Endodermal cell (in vitro differentiated cells): ENCODE measurements at places on chromosomes 1 and 21. TPM values are rescaled to one million over a fixed set of nuclear protein-coding genes. Genes with fewer than 3 reads are reported as not detected.

Gene PAFAH2
- 11.6 and 13.4 TPM in 2 replicates for total RNA-seq

Gene SPRR2E
- not detected in 2 replicates for total RNA-seq

Gene CELA3A
- total RNA-seq = not detected in 3 replicates

Gene NHLH1
- total RNA-seq = 0.31 TPM in 1 of 3 replicates, not detected in the others

Gene CLCA4
- not detected in 3 replicates for total RNA-seq

Gene LCE2A
- total RNA-seq = not detected in 3 replicates

Gene AIM2
- total RNA-seq = 2.0 and 2.6 TPM in 2 replicates

Gene TMEM240
- 6.4 to 9.0 TPM (median 7.8 TPM) in 3 replicates for total RNA-seq

DNA sequence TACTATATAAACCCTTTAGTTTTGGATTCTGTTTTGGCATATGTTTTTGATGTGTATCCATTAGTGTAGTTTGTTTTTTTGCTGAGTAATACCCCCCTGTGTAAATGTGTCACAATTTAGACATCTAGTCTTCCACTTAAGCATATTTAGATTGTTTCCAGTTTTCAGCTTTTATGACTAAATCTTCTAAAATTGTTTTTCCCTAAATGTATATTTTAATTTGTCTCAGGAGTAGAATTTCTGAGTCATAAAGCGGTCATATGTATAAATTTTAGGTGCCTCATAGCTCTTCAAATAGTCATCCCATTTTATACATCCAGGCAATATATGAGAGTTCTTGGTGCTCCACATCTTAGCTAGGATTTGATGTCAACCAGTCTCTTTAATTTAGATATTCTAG is 1348.0 kb downstream of the MRPL39 start:
- H3K27me3 ChIP-seq = no peaks in the 10 kb centered on the region
- no peak overlapping the region for H3K27ac ChIP-seq
- no peak overlapping the region for H3K4me3 ChIP-seq
- H3K36me3 ChIP-seq = no peaks in the 10 kb centered on the region
- H3K4me1 ChIP-seq = no peaks in the 10 kb centered on the region

DNA sequence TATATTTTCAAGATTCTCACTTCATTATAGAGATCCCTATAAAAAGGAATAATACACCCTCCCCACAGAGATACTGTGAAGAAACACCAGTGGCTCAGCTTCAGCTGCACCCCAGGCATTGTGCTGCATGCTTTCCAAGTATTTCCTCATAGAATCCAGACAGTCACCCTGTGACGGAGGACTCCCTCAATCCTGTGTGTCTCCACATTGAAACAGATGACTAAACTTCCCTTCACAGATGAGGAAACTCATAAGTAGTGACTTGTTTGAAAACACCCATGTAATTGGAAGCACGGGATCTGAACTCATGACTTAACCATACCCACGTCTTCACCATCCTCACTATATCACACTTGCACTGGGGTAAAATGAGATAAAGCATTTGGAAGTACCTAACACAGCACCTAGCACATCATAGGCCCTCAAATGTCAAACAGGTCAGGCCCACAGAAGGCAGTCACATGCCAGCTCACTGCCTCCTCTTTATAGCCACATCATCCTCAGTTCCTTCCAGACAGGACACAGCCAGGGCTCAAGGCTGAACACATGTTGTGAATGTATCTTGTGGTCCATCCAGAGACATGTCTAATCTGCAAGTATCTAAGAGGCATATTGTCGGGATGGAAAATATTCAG is 55.2 kb downstream of the GPR161 start:
- peaks cover 65% of the 10 kb centered on the region for H3K36me3 ChIP-seq
- no peak overlapping the region for H3K4me3 ChIP-seq
- H3K4me1 ChIP-seq = no peaks in the 10 kb centered on the region
- no peak overlapping the region for H3K27ac ChIP-seq
- DNase-seq = no peak

DNA sequence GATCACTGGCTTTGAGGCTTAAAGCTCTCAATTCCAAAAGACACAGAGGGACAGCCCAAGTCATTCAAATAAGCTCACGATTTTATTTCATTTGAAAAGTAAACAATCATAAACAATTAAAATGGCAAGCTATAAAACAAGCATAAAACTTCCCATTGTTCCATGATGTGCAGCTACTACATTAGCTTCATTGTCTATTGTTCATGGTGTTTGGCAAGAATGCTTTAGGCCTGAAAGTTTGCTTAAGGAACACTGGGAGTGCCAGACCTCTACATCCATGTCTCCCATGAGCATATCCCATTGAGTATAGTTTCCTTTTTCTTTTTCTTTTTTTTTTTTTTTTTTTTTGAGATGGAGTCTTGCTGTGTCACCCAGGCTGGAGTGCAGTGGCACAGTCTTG is 286.1 kb upstream of the ESRRG start:
- H3K27me3 ChIP-seq = no peaks in the 10 kb centered on the region
- H3K4me1 ChIP-seq = no peaks in the 10 kb centered on the region
- no peak overlapping the region for H3K27ac ChIP-seq
- no peaks in the 10 kb centered on the region for H3K36me3 ChIP-seq
- DNase-seq = no peak

DNA sequence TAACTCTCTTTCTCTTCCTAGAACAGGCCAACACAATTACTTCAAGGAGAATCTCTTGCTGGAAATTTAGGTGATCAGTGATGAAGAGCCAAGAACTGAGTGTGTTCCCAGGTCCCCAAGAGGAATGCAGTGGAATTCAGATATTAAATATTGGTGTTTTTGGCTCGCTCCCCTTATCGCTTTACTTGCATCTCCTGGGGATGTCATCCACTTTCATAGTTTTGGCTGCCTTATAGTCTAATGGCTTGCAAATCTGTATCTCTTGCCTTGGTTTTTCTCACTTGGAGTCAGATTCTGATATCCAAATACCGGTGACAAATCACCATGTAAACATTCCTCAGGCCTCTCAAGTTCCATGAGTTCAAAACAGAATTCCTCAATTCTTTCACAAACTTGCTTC is 151.0 kb upstream of the C1orf87 start:
- no peak overlapping the region for H3K27ac ChIP-seq
- no peak overlapping the region for H3K4me3 ChIP-seq
- H3K4me1 ChIP-seq = no peaks in the 10 kb centered on the region
- no peak for DNase-seq

DNA sequence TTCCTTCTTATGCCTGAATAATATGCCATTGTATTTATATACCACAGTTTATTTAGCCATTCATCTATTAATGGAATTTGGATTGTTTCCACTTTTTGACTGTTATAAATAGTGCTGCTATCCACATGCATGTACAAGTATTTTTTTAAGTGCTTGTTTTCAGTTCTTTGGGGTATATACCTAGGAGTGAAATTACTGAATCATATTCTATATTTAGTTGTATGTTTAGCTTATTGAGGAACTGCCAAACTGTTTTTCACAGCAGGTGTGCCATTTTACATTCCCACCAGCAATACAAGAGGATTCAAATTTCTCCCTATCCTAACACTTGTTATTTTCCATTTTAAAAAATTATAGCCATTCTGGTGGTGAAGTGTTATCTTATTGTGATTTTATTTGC is 7.6 kb upstream of the HJV start:
- no peak for DNase-seq
- H3K36me3 ChIP-seq = no peaks in the 10 kb centered on the region
- no peak overlapping the region for H3K27ac ChIP-seq
- no peak overlapping the region for H3K4me3 ChIP-seq
- H3K4me1 ChIP-seq = no peaks in the 10 kb centered on the region

- DNase-seq = no peak
- H3K36me3 ChIP-seq = no peaks in the 10 kb centered on the region
- H3K27me3 ChIP-seq = no peaks in the 10 kb centered on the region
Measured at GRCh38 chr21:45698493-45699184, 55.1 kb downstream of the PCBP3 start.

DNA sequence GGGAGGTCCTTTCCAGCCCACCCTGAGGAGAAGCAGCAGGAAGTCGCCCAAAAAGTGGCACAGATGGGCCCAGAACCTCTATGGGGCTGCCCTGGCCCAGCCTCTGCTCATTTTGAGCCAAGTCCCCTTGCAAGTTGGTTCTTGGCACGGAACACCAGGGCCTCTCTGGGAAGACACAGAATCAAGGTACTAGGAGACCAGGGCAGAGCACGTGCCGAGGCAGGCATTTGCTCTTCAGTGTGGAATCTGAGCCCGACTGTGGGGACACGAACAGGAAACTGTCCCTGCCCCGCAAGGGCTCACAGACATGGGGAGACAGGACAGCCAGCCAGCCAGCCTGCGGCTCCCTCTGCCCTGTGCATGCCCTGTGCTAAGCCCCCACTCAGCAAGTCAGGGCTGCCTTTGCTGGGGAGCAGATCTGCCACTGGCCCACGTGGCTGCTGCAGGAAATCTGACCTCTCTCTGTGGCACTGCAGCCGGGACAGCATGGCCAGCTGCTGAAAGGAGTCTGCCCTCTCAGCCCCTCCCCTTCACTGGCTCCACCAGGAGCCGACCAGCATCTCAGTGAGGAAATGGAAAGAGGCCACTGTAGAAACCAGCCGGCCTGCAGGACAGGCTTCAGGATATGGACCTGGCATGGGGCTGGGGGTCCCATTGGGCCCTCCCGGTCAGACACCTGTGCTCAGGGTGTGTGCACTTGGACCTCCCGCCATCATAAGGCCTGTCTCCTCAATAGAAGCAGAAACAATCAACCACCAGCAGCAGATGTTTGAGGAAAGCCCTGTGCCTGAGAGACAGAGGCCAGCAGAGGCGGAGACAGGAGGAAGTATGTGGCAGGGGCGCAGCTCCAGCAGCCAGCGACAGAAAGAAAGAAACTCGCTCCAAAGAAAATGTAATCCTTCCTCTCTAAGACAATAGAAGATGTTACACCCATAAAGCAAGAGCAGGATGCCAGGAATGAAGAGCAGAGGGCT is 3.7 kb downstream of the ARHGEF16 start:
- H3K4me1 ChIP-seq = peaks cover 13% of the 10 kb centered on the region
- H3K27ac ChIP-seq = no peak overlapping the region
- no peak for DNase-seq
- no peak overlapping the region for H3K4me3 ChIP-seq
- H3K36me3 ChIP-seq = peaks cover 22% of the 10 kb centered on the region
- no peaks in the 10 kb centered on the region for H3K27me3 ChIP-seq

- DNase-seq = peak; percentile 86
- H3K36me3 ChIP-seq = peaks cover 59% of the 10 kb centered on the region
- no peaks in the 10 kb centered on the region for H3K27me3 ChIP-seq
- H3K4me3 ChIP-seq = peak overlapping the region; percentile 56
Measured at GRCh38 chr1:173853074-173853473, 14.7 kb downstream of the GAS5 start.

DNA sequence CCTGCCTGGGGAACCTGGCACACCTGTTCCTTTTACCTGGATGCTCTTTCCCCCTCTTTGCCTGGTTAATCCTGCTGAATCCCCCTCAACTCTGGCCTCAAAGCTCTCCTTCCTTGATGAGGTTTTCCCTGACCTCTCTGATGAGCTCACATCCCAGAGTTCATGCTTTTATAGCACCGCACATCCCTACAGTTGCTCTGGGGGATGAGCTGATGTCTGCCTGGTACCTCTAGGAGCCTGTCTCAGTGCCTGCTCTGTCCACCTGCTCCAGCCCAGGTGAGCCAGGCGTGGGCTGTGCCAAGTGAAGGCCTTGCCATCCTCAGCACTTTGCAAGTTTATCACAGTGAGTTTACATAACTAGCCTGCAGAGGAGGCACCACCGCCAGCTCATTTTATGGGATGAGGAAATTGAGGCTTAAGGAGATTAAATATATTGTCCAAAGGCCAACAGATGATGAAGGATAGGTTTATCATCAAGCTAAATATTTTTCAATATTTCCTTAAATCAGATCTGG is 58.6 kb upstream of the TMPRSS2 start:
- no peak overlapping the region for H3K27ac ChIP-seq
- no peaks in the 10 kb centered on the region for H3K36me3 ChIP-seq
- no peak overlapping the region for H3K4me3 ChIP-seq
- no peak for DNase-seq
- H3K4me1 ChIP-seq = no peaks in the 10 kb centered on the region

DNA sequence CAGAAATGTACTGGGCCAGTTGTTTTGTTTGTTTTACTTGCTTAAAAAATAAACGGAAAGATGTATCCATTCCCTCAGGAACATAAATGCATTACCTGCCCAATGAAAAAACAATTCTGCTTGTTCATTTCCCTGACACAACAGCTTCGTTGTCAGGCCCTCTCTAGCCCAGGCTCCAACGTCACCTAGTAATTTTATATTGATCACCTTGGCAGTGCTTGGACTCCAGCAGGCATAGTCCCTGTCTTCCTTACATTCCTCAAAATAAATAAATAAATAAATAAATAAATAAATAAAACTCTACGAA is 1.2 kb downstream of the CEP170 start:
- DNase-seq = no peak
- H3K4me1 ChIP-seq = no peaks in the 10 kb centered on the region
- no peaks in the 10 kb centered on the region for H3K27me3 ChIP-seq

DNA sequence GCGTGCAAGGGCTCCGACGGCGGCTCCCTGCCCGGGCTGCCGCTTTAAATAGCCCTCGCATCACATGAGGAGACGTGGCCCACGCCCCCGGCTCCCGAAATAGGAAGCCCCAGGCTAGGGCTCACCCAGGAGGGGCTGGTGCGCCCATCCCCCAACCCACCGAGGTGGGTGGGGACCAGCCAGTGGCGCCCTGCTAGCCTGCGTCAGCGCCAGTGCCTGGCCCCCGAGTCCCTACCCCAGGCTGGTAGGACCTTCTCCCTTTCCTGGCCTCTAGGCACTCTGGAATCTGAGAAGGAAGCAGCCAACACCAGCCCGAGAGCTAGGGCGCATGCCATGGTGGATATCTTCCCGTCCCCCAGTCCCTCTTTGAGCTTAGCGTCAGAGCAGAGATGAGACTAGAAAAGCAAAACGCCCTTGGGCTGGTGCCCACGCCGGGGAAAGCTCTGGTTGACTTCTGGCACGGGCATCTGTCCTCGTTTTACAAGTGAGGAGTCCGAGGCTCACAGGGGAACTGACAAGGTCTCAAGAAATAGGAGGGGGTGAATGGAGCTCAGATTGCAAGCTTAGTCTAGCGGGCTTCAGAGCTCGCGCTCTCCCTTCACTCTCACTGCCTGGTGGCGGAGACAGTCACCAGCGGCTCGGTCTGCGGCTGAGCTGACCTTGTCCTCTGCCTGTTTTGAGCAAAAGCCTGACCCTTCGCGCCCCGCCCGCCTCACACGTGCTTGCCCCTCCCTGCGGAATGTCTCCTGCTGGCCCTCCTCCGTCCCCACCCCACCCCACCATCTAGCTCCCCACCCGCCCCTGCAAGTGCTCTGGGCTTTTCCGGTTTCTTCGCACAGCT is at the start of gene FABP3:
Gene FABP3 (minus strand): TSS at position 21 of the 841 bp plus-strand sequence. CDS start 62 bp downstream, outside the sequence.
- peak; percentile 98 for DNase-seq
- H3K36me3 ChIP-seq = no peaks in the 10 kb centered on the region
- H3K4me3 ChIP-seq = peak within 1 kb of the TSS; percentile 78
- H3K4me1 ChIP-seq = peaks cover 24% of the 10 kb centered on the region

DNA sequence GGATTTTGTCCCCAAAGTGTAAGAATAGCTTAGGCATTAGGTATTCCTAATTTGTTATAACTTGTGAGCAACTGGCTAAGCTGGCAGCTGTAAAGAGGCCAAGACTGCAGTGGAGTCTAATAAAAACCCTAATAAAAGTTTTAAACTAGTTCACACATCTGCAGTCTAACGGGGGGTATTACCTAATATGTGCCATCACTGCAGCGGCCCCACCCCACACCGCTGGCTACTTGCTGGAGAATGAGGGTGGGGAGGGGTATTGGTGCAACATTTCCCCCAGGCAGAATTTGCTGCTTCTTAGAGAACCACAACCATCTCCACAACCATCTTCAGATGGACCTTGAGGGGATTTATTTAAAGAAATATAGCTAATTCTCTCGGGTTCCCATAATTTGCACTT is 135.0 kb downstream of the ZC3H11B start:
- no peaks in the 10 kb centered on the region for H3K27me3 ChIP-seq
- H3K36me3 ChIP-seq = no peaks in the 10 kb centered on the region
- no peaks in the 10 kb centered on the region for H3K4me1 ChIP-seq
- no peak overlapping the region for H3K4me3 ChIP-seq
- DNase-seq = no peak
- H3K27ac ChIP-seq = no peak overlapping the region
